ENCODE measurements at places on chromosomes 6 and 20. TPM values are rescaled to one million over a fixed set of nuclear protein-coding genes. Genes with fewer than 3 reads are reported as not detected.

DNA sequence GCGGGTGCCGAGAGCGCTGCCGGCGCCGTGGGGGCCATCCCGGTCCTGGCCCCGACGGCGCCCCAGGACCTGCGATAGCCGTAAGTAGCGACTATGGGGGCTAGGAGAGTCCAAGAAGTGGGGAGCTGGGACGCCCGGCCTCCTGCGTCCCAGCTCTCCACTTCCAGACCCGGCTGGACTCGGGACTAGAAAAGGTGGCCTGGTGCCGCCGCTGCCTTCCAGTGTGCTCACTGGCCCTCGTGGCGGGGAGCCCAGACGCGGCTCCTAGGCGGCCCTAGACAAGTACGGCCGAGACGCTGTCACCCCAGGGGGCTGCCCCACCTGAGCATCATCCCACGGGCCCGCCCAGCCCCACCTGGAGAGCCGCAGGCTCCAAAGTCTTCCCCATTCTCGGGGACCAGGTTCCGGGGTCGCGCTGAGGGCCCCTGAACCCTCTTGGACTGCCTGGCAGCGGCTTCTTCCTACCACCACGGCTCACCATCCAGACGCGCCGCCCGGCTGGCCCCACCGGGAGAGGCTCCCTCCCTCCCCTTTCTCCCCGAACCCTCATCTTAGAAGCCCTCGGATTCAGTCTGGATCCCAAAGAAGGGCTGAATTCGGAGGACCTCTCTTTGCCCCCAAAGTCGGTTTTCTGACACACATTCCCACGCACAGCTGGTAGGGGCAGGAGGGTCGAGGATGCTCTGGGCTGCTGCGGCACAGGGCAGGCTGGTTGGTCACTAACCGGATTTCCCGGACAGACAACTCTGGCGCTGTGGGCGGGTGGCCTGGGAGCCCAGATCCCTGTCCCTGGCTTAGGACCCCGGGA lies 870 bp upstream of the MDFI start:
- DNase-seq, result no peak

LZTS3 gene
- total RNA-seq, result 11.1 TPM

DNA sequence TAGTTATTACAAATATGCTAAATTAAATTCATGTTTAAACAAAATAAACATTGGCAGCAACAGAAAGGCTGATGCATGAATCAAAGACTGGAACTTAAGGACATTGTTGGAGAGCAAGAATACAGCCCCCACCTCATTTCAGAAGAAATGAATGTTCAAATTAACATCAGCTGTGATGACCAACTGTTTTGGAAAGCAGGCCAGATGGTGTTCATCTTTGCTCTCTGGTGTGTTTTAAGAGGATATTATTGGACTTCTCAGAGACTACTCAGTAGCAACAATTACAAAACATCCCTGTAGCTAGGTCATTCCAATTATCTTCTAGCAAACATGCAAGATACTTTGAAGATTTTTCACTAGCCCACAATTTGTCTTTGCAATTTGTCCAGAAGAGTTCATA lies 118.6 kb upstream of the DOK5 start:
- no peak for DNase-seq

GRCh38 chr6:119559586-119559985 lies 210.0 kb upstream of the MAN1A1 start:
- DNase-seq, result no peak

DNA sequence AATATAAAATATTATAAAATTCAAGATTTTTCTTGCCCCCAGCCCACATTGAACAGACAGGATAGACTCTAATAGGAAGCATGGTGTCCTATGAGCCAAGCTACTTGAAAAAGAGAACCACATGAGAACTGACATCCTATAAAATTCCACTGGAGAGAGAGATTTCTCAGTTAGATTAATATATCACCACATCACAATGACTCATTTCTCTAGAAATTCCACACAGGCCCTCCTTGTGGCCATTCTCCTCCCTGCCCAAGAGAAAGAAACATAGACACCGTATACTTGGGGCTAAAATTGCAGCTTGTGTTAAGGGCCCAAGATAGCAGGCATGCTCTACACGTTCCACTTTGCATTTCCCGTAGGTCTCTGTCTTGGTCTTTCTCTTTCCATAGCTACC lies 481.4 kb downstream of the PTPRT start:
- no peak for DNase-seq

All from uterus (tissue), 4 donors.